WERI-Rb-1 (cell line): ENCODE measurements at places on chromosomes 5 and 9.

DNA sequence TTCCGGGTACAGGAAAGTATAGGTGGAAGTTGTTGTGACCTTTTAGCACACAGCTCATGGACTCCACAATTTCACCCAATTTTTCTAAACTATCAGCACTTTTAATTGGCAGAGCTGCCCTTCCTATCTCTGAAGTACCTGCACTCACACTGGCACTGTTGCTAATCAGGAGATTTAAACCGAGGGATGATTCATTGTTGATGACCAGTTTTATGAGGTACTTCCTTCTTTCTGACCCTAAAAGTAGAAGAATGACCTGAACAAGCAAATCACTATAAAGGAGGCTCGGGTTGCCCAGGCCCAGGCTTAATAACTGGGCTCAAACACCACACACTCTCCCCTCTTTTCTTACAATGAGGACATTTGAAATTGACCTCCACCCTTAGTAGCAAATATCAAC is 105.9 kb downstream of the KCNN2 start:
- DNase-seq: no peak

DNA sequence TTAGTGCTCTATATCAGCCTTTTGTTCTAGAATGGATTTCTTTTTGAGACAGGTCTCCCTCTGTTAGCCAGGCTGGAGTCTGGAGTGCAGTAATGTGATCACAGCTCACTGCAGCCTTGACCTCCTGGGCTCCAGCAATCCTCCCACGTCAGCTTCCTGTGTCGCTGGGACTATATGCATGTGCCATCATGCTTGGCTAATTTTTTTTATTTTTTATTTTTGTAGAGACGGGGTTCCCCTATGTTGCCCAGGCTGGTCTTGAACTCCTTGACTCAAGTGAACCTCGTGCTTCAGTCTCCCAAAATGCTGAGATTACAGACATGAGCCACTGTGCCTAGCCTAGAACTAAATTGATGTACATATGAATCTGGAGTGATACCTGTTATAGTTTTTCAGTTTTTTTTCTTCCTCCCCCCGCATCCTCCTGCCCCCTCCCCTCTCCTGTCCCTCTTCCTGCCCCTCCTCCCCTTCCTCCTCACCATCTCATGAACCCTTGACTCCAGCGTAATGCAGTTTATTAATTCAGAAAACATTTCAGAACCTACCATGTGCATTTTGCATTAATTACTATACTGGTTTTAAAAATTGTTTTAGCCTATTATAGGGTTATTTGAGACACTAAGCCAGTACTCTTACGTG is 37.4 kb upstream of the TNFAIP8 start:
- DNase-seq: no peak

GRCh38 chr9:126125577-126125976 is 201.1 kb upstream of the MVB12B start:
- DNase-seq: no peak

- no peak for DNase-seq
Measured at GRCh38 chr9:131685753-131686706, 53.8 kb downstream of the RAPGEF1 start.

DNA sequence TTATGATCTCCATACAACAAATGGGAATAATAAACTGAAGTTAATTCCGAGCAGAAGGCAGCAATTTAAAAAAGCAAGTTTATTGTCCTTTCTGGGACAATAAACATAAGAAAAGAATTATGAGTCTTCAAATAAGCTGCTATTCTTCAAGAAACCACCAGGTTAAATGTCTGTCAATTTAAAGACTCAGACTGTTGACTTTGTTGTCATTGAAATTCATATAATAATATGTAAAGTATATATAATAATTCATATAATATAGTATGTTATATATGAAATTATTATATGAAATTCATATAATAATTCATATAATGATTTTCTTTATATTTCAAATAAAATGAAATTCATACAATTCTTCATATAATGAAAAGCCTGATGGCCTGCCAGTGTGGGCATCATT is 497.5 kb upstream of the RGMB start:
- DNase-seq: no peak

- DNase-seq: no peak
Measured at GRCh38 chr5:80142996-80143395, 107.8 kb downstream of the THBS4 start.
